SK-N-SH (cell line): ENCODE measurements at places on chromosomes 2 and 18. TPM values are rescaled to one million over a fixed set of nuclear protein-coding genes. Genes with fewer than 3 reads are reported as not detected.

Gene ITGA6
- polyA plus RNA-seq, result 25.9 and 26.0 TPM in 2 replicates

Gene CRYBA2
- not detected in 2 replicates for polyA plus RNA-seq

Gene ZNF521
- 14.1 and 17.8 TPM in 2 replicates for polyA plus RNA-seq

GRCh38 chr18:48673853-48674721 is 135.3 kb downstream of the CTIF start:
- DNase-seq, result no peak

DNA sequence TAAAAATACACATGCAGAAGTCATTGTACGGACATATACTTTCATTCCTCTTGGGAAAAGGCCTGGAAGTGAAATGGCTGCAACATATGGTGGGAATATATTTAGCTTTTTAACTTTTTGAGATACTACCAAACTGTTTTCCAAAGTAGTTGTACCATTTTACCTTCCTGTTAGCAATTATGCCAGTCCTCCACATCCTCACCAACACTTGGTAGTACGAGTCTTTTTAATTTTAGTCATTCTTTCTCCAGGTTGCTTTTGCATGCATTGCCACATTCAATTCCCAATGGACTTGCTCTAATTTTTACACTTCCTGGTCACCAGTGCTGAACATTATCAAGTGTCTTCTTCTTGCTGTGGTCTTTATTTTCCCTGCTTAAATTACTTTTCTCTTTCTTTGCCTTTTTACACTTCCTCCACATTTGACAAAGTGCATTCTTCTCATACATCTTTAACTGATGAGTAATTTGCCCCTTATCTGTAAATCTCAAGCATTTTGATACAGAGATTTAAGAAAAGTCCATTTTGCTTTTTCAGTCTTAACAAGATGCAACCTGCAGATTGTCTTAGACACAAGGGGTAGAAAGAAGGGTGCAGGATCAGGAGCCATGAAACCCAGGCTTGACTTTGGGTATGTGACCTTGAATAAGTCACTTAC is 14.5 kb downstream of the VIT start:
- no peak for DNase-seq

GRCh38 chr18:13292736-13293135 is 74.2 kb downstream of the LDLRAD4 start:
- DNase-seq, result no peak

DNA sequence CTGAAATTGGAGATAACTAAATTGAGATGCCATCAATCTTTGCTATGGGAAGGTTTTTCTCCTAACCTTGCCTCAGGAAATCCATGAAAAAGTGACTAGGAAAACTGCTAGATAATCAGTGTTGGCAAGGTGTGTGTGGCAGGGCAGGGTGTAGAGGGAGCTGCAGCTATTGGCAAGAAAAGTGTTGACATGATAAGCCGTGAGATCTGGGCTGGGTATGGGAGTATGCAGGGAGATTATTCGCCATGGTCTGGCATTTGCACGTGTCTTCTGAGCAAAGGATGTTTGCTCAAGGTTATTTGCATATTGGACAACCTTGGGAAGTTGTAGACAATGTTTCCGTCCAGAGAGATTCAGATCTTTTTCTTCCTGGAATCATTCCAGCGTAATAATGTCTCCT is 74.7 kb downstream of the SERPINB8 start:
- no peak for DNase-seq

DNA sequence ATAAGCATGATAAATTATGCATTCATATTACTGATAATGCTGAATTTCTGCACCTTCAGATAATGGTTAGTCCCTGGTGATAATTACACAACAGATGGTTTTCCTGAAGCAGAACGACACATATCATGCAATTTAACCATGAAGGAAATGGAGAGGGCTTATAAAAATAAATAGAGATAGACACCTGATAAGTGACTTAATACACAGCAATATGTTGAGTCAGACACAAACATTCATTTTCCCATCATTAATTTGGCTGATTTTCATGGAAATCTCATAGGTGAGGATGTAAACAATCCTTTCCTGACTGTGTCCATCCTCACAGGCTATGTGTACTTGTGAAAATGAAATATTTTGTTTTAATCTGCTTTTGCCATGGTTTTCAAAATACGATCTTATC is 36.9 kb upstream of the DSEL start:
- DNase-seq, result no peak

GRCh38 chr2:121897335-121897970 is 142.0 kb downstream of the TSN start:
- DNase-seq, result peak; percentile 56

DNA sequence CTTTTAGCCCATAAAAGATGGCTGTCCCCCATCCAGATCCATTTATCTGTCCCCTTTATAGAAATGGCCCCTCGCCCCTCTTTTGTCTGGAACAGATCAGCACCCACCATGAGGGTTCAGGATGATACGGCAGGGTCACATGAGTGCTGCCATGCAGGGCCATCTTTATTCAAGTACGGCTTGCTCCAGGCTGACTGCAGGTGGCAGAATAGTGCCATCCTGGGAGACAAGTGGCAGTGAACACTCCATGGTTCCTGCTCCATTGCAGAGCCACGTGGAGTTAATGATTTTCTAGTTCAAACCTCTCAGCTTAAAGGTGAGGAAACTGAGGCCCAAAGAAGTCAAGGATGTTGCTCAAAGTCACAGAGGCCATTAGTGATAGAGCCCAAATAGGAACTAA is 180.6 kb downstream of the CLIP4 start:
- peak; percentile 54 for DNase-seq
